Inflammatory macrophage treated with lipopolysaccharide for 1 hour (primary cell): ENCODE measurements at places on chromosomes 3 and 15.
A peak's percentile ranks its signal among the peaks of the same experiment; 100 is the strongest.

GRCh38 chr3:143158014-143158988 is 38.7 kb downstream of the CHST2 start:
- peak; percentile 72 for DNase-seq

GRCh38 chr3:181855825-181856224 is 144.1 kb downstream of the SOX2 start:
- DNase-seq = no peak

DNA sequence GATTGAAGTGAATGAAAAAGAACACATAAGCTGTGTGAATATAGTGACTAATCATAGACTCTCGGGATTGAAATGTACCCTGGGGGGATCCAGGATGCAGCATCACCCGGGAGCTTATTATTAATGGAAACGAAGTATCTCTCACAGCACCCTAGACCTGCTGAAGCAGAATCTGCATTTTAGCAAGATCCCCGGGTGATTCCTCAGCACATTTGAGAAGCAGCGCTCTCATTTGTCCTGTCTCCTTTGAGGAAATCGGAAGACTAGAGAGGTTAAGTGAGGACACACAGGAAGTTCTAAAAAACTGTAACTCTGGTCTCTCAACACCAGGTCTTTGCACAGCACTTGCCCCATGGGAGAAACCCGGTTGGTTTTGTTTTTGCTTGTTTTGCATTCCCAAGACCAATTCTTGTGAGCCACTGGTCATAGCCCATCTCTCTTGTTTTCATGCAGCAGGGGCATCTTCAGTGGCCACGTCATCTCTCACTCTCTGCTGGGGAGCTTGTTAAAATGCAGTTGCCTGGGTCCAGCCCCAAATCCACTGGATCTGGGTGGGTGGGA is 30.2 kb downstream of the ZNF710 start:
- DNase-seq = peak; percentile 93

- no peak for DNase-seq
Observed at GRCh38 chr15:91114301-91114700, 14.2 kb downstream of the SV2B start.

GRCh38 chr3:104106276-104106675 is 1260.4 kb upstream of the ALCAM start:
- no peak for DNase-seq

DNA sequence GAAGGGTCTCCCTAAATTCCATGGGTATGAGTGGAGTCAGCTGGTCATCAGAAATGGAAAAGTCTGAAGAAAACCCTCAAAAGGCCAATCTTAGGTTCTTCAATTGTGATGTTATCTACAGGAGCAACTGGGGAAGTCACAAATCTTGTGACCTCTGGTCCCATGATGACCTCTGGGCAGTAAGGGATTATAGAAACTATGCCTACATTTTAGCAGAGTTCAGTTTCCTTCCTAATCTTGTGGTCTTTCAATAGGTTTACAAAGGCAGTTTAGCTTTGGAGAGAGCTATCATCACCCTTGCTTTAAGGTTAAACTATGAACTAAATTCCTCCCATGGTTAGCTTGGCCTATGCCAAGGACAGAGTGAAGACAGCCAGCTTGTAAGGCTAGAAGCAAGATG is 225.1 kb downstream of the DPH6 start:
- DNase-seq = no peak

GRCh38 chr3:150870406-150870805 is 34.8 kb downstream of the MINDY4B start:
- DNase-seq = no peak

GRCh38 chr3:132843349-132843748 is 121.1 kb upstream of the NPHP3 start:
- DNase-seq = no peak

- no peak for DNase-seq
Observed at GRCh38 chr3:16840101-16840424, 44.7 kb upstream of the PLCL2 start.

DNA sequence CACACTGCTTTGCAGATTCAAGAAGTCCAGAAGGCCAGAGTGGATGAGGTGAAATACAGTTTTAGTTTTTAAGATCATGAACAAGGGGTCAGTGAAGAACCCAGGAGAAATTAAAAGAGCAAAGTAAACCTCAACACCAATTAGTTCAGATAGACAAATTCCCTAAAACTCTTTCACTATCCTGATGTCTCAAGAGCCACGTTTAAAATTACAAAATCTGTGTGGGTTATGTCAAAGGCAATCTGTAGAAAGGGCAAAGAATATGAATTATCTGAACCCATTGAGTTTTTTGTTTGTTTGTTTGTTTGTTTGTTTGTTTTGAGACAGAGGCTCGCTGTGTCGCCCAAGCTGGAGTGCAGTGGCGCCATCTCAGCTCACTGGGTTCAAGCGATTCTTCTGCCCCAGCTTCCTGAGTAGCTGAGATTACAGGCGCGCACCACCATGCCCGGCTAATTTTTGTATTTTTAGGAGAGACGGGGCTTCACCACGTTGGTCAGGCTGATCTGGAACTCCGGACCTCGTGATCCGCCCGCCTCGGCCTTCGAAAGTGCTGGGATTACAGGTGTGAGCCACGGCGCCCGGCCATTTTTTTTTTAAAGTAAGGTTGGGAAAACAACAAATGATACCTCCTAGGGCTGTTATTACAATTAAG is 32.1 kb upstream of the ST3GAL6 start:
- peak; percentile 81 for DNase-seq

- DNase-seq = no peak
Observed at GRCh38 chr15:39156166-39156565, 424.7 kb upstream of the THBS1 start.

DNA sequence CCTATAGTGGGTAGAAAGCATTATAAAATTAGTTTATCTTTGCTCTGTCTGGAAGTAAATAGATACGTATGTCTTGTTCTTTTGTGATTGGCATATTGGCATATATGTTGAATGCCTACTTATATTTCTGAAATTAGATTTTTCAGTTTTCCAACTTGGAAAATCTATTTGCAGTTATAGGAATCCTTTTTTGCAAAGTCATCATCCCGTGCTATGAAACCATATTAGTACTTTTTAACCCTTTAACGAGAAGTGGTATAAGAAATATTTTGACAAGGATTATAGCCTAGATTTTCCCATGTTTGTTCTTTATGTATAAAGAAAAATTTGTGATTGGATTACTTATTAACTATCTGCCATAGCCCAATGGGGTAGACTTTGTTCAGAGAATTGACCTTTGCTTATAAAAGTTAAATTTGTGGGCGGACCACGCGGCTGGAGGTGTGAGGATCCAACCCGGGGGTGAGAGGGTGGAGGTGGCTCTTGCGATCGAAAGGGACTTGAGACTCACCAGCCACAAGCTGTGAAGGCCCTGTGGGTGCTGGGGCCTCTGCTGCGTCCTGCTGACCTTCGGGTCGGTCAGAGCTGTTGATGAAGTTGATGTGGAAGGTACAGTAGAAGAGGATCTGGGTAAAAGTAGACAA is 5.9 kb downstream of the LRRC28 start:
- no peak for DNase-seq

- no peak for DNase-seq
Observed at GRCh38 chr3:111881480-111881879, 22.4 kb downstream of the PHLDB2 start.

DNA sequence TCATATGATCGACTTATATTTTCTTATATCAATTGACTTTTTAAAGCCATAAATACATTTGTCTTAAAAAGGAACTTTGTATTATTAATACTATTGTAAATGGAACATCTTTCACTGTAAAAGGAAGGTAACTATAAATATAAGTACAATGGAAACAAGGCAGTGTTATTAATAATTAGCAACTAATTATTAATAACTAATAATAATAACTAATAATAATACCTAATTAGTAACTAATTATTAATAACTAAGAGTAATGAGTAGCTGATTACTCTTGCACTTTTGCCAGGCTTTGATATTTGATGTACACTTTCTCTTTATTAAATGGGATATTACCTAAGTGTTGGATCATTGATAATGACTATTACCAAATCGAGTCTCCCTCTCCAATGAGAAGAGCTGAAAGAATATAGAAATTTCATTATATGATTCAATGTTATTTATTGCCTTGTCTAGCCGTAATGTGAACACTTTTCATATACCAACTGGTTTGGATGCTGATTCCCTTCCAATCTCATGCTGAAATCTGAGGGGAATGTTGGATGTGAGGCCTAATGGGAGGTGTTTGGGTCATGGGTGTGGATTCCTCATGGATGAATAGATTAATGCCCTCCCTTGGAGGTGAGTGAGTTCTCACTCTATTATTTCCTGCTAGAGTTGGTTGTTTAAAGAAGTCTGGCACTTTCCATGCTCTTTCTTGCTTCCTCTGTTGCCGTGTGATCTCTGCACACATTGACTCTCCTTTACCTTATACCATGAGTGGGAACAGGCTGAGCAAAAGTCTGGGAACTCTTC is 202.1 kb upstream of the ZBTB20 start:
- DNase-seq = no peak

DNA sequence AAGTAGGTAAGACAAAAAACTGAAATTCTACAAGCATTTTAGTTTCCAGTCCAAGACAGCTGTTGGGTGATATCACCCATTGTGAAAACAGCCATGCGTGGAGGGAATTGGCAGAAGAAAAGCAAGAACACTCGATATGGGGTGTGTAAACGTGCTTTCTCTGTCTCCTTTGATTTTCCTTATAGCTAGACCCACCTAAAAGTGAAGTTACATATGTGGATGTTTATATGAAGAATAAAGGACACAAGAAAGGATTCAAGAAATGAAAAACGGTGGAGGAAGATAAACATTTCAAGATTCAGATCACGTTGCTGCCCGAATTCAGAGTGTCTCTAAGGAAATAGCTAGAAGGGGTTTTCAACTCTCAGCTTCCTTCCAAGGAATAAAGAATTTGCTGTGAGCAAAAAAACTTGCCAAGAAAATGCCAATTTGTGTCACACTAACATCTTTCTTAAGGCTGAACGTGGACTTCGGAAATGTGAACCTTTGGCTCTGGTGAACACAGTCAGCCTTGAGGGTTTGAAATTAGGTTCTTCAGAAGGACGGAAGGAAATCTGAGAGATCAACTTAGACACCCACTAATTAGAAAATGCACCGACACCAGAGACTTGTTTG is 269.0 kb upstream of the ADAMTS9 start:
- DNase-seq = no peak

DNA sequence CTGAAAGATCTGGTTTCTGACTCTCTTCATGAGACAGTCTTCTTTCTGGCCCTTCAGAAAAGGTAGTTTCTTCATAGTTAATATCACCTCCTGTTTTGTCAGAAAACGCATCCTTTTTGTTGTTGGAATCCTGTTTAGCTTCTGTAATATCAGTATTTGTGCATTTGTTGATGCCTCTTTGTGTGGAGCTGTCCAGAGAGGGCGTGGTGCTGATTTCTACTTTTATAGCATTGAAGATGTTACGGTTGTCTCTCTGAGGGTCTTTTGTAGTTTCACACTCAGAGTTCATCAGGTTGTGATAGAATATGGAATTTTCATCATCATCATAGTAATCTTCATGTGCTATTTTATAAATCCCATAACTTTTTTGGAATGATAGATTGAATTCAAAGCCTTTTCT is 8.9 kb downstream of the GPR149 start:
- no peak for DNase-seq

- no peak for DNase-seq
Observed at GRCh38 chr3:13507247-13507569, 27.1 kb downstream of the HDAC11 start.
